Activated naive CD8-positive, alpha-beta T cell treated with anti-CD3 and anti-CD28 coated beads, Interleukin-2, amount 10 ng/mL, durations not matched to agents 7 days and 5 days (primary cell): ENCODE measurements at places on chromosomes 1 and 21.

DNA sequence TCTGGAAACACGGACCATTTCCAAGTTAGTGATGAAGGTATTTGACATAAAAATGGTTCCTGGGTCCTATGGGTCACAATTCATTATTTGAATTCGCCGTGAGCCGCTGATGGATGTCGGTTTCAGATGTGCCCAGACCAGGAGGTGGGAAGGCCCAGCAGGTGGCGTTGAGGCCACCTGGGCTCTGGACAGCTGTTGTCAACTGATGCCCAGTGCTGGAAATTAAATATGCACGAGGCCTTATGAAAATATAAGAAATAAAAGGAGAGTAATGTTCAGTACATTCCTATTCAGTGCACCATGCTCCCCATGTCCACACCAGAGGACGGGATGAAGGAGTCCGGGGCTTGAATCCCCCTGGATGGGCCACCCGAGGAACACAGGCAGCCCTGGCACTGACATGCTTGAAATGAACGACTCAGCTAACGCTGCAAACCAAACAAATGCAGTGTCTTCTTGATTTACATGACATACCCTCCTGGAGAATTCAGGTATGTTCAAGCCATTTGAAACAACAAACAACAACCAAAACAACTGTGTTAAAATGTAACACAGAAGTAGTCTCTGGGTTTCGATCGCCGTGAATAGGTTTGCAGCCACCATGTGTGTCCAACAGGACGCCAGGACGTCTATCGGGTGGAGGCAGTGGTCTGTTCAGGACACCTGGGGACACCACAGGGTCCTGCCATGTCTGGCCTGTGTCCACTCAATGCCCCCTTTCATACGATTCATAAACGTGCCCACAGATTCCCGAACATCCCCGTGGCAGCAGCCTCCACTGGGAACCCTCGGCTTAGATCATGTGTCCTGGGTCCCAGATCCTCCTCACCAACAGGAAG, 6.1 kb downstream of the TFF3 start:
- no peak for DNase-seq

- DNase-seq: peak; percentile 68
Measured at GRCh38 chr1:21594935-21595897, 73.9 kb downstream of the RAP1GAP start.

- no peak for DNase-seq
Measured at GRCh38 chr1:20301463-20302107, 10.9 kb downstream of the VWA5B1 start.

DNA sequence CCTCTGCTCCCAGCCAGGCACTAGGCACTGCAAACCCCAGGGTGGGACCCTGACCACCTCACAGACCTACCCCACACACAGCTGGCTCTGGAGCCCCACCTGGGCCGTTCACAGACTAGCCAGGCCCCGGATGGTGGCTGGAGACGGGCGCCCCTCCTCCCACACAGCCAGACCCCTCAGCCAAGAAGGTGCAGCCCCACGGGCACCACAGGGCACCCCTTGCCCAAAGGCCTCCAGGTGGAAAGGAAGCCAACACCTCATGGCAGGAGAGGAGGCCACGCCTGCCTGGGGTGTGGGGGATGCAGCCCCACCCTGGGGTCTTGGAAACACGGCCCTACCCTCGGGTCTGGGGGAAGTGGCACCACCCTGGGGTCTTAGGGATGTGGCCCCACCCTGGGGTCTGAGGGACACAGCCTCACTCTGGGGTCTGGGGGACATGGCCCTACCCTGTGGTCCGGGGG, 44.6 kb downstream of the WNT9A start:
- DNase-seq: no peak

DNA sequence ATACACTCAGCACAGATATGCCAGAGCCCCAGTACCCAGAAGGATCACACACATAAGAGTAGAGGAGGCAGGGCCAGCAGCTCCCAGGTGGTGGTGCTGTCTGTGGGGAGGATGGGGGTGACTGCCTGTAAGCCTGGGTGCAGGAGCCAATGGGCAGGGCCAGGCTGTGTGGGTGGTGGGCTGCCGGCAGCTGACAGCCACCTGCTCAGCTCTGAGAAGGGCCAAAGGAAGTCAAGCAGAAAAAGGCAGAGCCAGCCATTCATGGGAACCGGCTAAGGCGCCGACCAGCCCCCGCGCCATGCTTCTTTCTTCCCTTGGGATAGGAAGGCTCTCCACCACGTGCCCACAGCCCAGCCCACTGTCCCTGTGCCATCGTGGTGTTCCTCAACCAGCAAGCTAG, 14.1 kb downstream of the PIK3C2B start:
- no peak for DNase-seq

GRCh38 chr1:1136547-1137230, 20.8 kb upstream of the C1orf159 start:
- DNase-seq: peak; percentile 62

DNA sequence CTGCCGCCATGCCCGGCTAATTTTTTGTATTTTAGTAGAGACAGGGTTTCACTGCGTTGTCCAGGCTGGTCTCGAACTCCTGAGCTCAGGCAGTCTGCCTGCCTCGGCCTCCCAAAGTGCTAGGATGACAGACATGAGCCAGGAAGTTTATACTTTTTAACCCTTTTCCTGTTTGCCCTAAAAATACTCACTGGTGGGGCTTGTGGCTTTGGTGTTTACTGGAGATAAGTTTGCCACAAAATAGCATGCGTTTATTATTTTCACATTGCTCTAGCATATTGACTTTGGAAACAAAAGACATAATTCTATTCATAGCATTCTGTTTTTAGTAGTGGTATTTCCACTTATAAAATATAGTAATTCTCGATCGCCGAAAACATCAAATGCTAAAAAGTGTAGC, 19.8 kb upstream of the GTF2B start:
- DNase-seq: no peak

DNA sequence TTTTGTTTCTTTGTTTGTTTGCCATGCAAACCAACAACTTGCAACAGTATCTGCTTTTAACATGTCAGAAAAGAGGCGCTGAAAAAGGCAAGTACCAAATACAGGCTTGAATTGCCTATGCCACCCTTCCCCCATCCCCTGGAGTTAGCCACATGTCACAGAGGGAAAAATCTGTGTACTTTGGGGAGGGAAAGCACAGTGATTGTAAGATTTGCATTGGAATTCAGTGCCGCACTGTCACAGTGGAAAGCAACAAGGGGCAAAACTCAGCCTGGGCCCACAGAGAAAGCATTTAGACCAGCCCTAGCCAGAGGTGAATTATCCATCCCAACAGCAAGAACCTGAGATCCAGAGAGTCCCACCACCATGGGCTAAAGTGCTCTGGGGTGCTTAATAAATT, 52.4 kb upstream of the ACADM start:
- no peak for DNase-seq
